EH (cell line): ENCODE measurements at places on chromosomes 1 and 21.
A peak's percentile ranks its signal among the peaks of the same experiment; 100 is the strongest.

- no peak for DNase-seq
Measured at GRCh38 chr1:20276485-20277159, 14.1 kb upstream of the VWA5B1 start.

DNA sequence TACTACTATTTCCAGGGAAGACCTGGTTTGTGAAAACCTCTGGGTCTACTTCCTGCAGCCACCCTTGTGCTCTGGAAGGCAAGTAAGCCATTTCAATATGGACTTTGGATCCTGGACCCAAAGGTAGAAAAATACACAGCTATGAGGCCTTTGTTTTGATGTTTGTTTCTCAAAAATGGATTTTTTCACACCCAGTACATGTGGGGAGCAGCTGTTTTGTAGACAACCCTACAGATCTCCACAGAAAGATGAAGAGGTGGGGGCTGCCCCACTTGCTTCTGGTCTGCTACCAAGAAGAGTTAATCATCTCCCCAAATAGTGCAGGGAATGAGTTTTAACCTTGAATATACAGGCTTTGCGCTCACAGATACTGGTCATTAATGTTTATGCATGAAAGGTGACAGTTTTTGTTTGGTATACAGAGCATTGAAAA is 29.2 kb downstream of the ZNF281 start:
- DNase-seq = no peak

DNA sequence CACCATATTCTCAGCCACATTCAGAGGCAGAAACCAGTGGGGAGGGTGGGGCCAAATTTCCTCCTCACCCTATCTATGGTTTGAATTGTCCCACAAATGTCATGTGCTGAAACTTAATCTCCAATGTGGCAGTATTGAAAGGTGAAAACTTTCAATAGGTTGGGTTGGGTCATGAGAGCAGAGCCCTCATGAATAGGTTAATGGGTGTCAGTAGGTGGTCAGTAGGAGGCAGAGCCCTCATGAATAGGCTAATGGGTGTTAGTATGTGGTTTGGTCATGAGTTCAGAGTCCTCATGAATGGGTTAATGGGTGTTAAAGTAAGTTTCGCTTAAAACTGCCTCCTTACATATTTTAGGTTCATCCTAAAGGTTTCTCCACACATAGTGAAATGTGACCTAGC is 170.0 kb downstream of the FCRL5 start:
- DNase-seq = no peak

- peak; percentile 9 for DNase-seq
Measured at GRCh38 chr1:160827418-160827817, 31.4 kb downstream of the LY9 start.

- DNase-seq = peak; percentile 77
Measured at GRCh38 chr1:59298710-59299346, 1.9 kb downstream of the FGGY start.
